ENCODE measurements at places on chromosomes 1 and 21.

DNA sequence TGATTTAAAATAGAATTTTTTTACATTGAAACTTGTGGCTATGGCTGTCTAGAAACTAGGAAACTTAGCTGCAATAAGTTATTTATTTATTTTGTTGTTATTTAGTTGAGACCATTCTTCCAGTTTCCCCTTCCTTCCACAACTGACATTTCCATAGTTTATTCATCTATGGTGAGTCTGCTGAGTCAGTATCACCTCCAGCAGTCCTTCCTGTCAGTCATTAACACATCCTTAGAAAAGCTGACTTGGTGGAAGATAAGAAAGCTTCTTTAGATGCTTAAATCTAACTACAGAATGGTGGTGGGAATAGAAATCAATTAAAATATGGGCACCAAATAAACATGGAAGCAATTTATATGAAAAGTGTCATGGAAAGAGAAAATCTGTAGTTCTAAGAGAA is 714.0 kb downstream of the RWDD3 start:
- DNase-seq: no peak

GRCh38 chr1:99252630-99253029 is 11.7 kb upstream of the PLPPR4 start:
- no peak for DNase-seq

- no peak for DNase-seq
Measured at GRCh38 chr1:26923711-26924110, 2.2 kb downstream of the NUDC start.

DNA sequence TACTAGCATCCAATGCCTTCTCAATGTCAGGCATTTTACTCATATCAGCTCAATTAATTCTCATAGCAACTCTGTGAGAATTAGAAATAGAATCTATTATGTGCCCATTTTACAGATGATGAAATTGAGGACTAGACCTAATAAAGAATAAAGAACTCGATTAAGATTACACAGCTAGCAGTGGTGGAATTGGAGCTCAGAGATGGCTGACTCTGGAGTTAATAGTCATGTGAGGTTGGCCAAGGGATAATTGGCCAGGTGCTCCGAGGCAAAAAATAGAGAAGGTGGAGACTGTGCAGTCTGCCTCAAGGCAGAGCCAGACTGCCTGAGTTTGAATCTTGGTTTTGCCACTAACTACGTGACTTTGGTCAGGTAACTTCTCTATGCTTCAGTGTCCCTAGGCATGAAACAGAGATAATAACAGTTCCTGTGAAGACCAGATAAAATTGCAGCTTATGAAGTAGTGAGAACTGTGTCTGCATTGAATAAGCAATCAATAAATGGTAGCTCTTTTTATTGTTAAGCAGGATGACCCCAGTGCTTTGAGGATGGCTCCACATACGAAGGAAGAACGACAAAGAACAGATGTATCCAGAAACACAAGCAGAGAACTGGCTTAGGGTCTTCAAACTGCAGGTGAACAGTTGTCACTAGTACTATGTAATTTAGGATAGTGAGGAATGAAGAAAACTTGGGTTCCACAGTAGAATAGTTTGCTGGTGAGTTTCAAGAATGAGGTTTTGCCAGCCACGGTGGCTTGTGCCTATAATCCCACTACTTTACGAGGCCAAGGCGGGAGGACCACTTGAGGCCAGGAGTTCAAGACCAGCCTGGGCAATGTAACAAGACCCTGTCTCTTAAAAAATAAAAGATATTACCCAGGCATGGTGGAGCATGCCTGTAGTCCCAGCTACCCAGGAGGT is 6.9 kb upstream of the CCSAP start:
- DNase-seq: no peak

- DNase-seq: no peak
Measured at GRCh38 chr1:167111868-167112709, 18.2 kb downstream of the STYXL2 start.

DNA sequence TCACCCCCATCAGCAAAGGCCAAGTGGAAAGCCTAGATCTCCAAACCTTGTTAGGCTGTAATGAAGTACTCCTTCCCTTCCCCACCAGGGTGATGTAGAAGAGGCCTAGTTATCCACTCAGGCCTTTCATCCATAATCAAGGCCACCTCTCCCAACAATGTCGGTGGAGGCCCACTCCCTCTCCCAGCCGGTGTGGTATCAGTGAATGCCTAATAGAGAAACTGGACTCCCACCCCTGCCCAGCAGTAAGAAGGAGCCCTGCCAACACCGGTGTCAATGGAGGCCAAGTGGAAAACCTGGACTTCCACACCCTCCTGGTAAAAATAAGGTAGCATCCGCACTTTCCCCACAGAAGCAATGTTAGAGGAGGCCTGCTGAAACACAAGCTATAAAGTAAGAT is 23.9 kb downstream of the NDUFS5 start:
- DNase-seq: no peak

DNA sequence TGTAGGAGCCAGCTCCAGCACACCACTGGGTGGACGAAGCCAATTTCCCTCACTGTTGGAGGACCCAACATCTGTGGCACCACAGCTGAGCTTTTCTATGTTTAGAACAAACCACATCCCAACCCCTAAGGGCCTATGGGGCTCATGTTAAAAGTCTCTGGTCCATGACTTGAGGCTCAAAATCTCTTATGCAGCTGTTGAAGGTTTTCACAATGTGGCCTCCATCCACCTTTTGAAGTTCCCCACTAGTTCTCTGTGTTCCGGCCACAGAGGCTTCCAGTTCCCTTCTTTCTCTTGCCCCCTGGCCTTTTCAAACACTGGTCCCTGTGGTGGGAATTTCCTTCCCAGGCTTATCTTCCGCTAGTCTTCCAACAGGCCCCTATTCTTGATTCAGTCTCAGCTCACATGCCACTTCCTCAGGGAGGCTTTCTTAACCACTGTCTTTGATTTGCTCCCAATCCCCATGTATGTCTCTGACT is 3.9 kb upstream of the IFNLR1 start:
- no peak for DNase-seq
